Globus pallidus (tissue), 1 donor: ENCODE measurements at places on chromosomes 6 and 20.

DNA sequence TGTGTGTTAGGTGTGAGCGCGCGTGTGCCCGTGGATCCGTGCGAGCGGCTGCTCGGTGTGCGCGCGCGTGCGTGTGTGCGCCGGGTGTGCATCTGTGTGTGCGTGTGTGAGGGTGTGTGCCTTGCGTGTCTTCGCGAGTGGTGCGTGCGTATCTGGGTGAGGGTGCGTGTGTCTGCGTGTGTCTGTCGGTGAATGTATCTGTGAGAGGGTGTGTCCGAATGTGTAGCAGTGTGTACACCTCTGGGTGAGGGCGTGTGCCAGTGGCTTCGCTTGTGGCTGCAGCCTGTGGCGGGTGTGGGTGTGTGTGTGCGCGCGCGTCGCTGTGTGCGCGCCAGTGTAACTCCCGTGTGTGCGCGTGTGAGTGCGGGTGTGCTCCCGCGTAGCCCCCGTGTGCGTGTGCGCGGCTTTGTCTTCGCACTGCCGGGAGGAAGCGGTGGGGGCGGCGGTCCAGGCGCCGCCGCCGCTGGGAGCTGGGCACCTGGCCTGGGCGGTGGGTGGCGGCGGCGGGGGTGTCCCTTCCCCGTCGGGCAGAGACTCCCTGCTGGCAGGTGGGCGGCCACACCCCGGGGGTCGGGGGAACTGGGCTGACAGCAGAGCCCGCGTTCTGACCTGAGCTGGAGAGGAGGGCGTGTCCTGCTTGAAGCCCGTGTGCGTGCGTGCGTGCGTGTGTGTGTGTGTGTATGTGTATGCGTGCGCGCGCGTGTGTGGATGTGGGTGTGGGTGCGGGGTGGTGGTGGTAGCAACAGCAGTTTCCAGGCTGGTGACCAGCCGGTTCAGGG, 61.3 kb upstream of the EPB41L1 start:
- no peak for DNase-seq

GRCh38 chr6:150535818-150536220, 63.9 kb upstream of the PLEKHG1 start:
- no peak for DNase-seq

- DNase-seq = no peak
Observed at GRCh38 chr6:50952092-50952907, 133.6 kb downstream of the TFAP2B start.

- no peak for DNase-seq
Observed at GRCh38 chr6:74128536-74128935, 432.5 kb downstream of the CD109 start.

GRCh38 chr6:4610256-4610655, 165.9 kb upstream of the CDYL start:
- peak; percentile 36 for DNase-seq

DNA sequence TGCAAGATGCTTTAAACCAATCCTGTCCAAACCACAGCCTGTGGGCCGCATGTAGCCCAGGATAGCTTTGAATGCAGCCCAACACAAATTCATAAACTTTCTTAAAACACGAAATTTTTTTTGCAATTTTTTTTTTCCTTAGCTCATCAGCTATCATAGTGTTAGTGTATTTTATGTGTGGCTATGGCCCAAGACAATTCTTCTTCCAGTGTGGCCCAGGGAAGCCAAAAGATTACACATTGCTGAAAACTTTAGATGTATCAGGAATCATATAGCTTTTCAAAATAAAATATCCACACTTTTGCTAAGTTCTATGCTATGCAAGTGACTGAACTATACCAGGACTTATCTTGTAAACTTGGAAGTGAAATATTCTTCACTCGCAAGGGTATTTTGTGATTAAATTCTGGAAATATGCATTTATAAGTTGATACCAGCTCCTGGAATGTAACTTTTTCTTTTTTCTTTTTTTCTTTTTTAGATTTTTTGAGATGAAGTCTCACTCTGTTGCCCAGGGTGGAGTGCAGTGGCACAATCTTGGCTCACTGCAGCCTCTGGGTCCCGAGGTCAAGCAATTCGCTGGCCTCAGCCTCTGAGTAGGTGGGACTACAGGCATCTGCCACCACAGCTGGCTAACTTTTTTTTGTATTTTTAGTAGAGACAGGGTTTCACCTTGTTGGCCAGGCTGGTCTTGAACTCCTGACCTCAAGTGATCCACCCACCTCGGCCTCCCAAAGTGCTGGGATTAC, 49.8 kb downstream of the MTHFD1L start:
- no peak for DNase-seq

DNA sequence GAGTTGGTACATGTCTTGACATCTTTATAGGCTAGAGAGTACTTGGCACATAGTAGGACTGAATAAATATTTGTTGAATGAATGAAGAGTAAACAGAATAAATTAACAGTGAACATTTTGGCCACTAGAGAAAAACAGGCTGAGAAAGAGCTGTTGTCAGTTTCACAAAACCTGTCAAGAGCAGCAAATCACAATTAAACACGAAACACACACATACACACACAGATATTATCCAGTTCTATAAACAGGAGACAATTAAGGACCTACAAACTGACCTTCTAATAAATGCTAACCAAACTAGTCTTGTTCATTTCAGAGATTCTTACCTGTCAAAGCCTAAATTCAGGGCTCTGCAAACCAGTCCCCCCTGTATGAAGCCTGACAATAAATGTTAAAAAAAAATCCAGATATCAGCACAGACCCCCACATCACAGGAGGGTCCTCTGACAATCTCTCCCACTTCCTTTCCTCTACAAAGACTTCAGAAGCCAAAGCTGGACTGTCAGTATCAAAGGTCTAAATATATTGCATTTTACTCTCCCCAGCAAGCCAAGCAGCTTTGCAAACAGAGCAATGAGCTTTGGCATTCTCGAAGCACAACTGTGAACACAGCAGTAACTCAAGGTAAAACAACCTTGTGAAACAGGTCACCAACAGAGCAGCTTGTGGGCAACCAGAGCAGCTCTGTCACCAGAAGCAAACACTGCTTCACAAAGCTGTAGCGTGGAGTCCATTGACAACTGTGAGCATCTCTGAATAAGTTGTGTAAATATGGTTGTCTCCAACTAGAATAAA, 229.9 kb downstream of the TBXT start:
- no peak for DNase-seq

DNA sequence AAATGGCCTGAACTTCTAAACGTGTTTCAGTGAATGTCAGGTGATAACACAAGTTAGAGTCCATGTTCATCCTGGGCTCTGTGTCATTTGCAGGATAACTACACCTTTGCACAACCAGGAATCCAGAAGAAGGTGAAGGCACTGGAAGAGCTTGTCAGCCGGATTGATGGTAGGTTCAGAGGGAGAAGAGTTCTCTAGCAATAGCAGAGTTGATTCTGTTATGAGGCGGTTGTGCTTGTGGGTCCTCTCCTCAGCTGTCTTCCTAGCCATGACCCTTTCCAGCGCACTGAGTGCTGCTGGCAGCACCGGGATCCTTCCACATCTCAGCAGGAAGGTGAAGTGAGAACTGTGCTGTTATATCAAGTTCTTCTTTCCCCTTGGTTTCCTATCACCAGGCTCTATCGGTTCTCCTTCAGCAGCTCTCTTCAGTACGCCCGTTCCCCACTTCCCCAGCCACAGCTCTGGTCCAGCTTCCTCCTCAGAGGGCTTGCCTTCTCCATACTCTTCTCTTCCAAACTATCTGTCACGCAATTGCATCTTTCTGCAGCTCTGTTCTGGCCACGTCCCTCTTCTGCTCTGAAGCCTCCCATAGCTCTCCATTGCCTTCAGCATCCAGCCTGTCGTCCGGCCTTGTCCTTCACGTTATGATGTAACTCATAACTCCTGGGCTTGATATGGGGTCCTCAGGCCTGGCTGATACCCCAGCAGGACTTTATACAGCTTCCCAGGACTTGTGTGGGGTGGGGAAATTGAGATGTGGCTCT, 39.9 kb upstream of the RNF8 start:
- no peak for DNase-seq

- DNase-seq = no peak
Observed at GRCh38 chr20:48364055-48364454, 463.7 kb downstream of the PREX1 start.

DNA sequence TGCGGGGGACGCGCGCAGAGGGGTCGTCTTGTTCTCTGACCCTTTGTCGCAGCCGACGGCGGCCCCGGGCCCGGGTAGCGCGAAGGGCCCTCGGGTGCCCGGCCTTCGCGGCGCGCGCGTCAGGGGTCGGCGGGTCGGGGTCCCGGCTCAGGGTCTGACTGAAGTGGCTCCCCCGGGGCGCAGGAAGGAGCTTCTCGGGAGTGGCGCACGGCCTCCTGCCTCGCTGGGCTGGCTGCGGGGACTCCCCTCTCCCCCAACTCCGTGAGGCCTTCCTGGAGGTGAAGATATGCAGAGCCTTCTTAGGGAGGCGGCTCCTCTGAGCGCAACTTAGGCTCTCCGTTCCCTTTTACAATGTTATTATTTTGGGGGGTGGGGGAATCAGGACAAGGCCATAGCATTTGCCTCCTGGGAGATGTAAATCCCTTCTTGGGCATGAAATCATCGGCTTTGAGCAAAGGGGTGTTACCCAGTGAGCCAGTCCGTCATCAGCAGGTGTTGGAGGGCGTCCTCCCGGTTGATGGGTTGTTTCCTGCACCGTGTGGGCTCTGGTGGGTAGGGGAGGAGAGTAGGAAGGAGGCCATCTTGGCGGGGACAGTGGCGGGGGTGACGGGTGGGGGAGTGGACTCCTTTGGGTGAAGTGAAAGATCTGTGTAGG, 523 bp downstream of the CDS2 start:
- DNase-seq = peak; percentile 60

GRCh38 chr6:2693231-2693630, 57.5 kb downstream of the MYLK4 start:
- DNase-seq = no peak
